DMS79 treated with DMSO at 0.1 percent for 48 hours (cell line): ENCODE measurements at places on chromosomes 13 and 19.
A peak's percentile ranks its signal among the peaks of the same experiment; 100 is the strongest.

DNA sequence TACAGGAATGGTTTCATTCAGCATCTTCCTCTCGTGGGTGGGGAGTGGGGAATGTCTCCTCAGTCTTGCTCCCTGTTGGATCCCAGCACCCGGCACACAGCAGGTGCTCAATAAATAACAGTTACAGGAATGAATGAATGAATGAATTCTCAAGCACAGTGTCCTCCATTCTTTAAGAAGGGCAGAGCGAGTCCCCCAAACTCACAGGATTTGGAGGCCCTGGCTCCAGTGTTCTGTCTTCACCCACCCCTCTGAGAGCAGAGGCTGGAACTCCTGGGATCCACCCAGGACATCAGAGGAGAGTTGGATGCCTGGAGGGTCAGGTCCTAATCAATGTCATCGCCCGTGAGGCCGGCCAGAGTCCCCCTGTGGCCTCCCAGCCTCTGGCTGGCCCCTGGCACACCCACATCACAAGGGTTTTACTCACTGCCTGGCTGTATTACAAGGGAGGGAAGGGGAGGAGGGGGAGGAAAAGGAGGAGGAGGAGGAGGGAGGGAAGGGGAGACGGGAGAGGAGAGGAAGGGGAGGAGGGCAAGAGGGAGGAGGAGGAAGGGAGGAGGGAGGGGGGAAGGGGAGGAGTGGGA is 8.7 kb upstream of the CREB3L3 start:
- DNase-seq: no peak

DNA sequence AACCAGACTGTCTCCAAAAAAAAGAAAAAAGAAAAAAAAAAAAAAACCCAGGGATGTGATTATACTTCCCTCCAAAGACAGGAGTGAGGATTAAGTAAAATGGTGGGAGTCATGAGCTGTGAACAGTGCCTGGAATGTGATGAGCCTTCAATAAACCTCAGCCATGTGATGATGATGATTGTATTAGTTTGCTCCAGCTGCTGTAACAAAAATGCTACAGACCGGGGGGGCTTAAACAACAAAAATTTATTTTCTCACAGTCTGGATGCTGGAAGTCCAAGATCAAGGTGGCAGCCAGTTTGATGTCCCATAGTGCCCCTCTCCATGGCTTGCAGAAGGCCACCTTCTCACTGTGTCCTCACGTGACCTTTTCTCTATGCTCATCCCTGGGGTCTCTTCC is 8.9 kb upstream of the PVR start:
- no peak for DNase-seq

GRCh38 chr13:21579754-21580316 is 24.1 kb downstream of the MICU2 start:
- no peak for DNase-seq

- DNase-seq: no peak
These were observed 12.6 kb downstream of the CD37 start for GRCh38 chr19:49347835-49348234.

GRCh38 chr19:13960863-13961784 is 8.8 kb downstream of the DCAF15 start:
- DNase-seq: no peak

DNA sequence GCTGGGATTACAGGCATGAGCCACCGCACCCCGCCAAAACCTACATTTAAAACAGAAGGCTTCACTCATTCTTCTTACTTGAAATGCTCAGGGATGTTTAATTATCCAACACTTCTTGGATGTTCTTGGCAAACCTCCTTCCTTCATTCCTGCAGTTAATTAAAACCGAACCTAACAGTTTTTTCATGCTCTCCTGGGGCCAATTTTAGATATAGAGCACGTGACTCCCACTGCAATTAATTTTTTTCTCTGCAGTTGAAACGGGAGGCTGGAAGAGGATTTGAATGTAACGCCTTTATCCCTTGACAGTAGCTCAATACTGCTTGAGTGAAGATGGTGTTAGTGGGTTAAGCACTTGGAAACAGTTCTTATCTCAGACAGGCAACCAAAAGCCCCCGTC is 4.6 kb upstream of the ACTL9 start:
- no peak for DNase-seq

- no peak for DNase-seq
These were observed 107.7 kb upstream of the UQCRFS1 start for GRCh38 chr19:29320618-29321017.

DNA sequence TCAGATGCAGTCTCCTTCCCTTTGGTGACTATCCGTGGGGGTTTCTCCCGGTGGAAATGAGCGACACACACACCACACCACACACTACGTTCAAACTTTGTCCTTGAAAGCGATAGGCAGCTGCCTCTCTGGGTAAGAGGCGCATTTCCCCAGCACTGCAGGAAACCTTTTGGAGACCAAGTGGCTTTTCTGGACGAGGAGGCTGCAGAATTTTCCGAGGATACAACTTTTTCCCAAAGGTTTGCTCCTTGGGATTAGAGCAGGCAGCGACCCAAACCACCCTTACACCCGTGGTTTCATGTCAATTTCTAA is 38.2 kb upstream of the FLT1 start:
- DNase-seq: peak; percentile 8

DNA sequence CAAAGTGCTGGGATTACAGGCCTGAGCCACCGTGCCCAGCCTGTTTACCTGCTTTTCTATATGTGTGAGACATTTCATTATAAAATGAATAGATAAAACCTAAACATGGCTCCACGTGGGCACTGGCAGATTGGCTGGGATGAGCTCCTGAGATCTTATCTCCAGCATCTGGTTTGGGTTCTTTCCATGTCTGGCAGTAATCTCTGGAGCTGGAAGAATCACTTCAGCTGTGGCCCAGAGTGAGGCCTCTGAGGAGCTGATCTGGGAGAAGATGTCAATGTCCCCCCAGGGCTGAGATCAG is 5.5 kb upstream of the SULT2A1 start:
- DNase-seq: no peak

GRCh38 chr13:107117327-107118012 is 549.5 kb upstream of the ARGLU1 start:
- no peak for DNase-seq

DNA sequence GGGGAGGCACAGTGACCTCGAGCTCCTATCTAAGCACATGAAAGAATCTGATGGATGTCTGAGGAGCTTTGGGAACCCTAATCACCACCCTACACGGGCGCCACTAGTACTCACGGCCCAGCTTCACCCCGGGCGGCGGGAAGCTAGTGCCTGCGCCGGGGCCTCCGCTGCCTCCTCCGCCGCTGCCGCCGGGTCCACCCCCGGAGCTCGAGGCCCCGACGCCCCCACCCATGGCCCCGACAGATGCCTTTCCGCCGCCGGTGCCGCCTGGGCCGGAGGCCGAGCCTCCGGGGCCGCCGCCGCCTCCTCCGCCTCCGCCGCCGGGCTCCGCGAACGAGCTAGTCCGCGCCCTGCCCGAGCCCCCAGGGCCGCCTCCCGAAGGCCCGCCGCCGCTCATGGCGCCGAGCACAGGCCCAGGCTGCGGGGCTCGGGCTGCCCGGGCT is 312 bp downstream of the GSK3A start:
- DNase-seq: peak; percentile 20

GRCh38 chr13:84136582-84136981 is 254.3 kb upstream of the SLITRK1 start:
- DNase-seq: no peak
